Uterus (tissue), 4 donors: ENCODE measurements at places on chromosomes 12 and 14.

- no peak for DNase-seq
Observed at GRCh38 chr12:12353276-12353675, 3.2 kb upstream of the MANSC1 start.

GRCh38 chr12:12265571-12266388, 1.1 kb downstream of the LRP6 start:
- no peak for DNase-seq

- DNase-seq: no peak
Observed at GRCh38 chr12:63415357-63415756, 252.9 kb downstream of the DPY19L2 start.

DNA sequence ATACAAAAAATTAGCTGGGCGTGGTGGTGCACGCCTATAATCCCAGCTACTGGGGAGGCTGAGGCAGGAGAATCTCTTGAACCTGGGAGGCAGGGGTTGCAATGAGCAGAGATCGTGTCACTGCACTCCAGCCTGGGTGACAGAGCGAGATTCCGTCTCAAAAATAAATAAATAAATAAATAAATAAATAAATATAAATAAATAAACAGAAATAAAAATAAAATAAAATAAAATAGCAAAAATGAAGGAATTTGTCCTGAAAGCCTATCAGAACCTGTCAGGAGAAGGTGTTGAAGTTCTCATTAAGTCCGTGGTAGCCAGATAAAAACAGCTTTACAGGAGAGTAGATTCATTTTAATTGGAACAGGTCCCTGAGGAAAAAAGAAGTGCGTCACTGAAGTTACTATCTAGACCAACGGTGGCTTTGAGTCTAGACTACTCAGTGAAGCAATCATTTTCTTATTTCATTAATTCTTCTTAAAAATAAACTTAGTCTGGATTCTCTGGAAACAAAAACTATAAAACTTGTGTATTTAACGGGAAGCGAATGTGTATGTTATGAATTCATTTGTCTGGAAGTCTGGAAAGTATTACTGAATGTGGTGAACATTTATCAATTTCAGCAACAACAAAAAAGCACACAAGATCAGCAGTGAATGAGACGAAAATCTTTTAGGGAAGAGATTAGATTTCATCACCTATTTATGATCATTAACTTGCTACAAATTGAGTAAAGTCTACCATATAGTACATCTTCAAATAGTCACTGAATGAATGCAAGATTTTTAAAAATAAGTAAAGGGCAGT, 248.5 kb upstream of the PDE3A start:
- DNase-seq: no peak

- DNase-seq: no peak
Observed at GRCh38 chr12:48866052-48866711, 512 bp upstream of the RND1 start.

GRCh38 chr14:95261616-95262510, 57.8 kb downstream of the CLMN start:
- DNase-seq: no peak

- DNase-seq: peak; percentile 22
Observed at GRCh38 chr14:61280526-61281185, 482 bp downstream of the TMEM30B start.

GRCh38 chr12:85874031-85874461, at the start of gene NTS:
NTS (plus strand) TSS chr12:85874295; CDS start chr12:85874404, 109 bp downstream.
- no peak for DNase-seq

- no peak for DNase-seq
Observed at GRCh38 chr12:59131462-59131861, 211.2 kb upstream of the LRIG3 start.

DNA sequence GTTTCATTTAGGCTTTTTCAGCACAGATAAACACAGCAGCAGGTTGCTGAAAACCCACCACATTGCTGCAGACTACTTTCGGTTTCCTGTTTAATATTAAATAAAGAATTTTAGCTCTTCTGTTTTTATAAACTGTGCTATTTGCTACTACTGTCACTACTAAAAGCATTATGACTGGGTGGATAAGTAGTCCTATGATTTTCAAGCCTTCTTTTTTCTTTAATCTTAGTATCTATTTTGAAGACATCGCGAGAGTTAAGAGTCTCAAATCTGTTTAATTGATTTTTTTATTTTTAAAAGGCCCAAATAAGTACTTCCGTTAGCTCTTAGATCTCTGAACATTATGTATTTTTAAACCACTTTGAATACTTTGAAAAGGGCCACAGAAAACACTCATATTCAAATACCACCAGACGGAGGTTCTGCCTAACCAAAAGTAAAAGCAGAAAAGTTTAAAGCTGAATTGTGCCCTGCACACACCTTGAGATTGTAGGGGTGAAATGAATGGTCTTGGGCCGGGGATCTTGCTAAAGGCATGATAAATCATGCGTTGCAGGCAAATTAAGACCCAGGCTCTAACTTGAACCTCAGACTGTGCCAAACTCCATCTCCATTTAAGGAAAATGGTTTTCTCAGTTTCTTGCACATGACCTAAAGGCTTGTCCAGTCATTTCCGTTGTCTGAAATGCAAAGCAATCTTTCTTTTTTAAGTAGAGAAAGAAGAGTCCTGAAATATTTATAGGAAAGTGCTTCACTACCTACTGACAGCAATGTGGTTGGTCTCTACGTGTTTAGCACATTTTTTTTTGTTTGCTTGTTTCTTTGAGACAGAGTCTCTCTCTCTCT, 13.6 kb upstream of the FOXN3 start:
- no peak for DNase-seq

- no peak for DNase-seq
Observed at GRCh38 chr14:89320381-89321000, 96.5 kb downstream of the FOXN3 start.

GRCh38 chr14:99562856-99563748, 40.9 kb downstream of the CCDC85C start:
- DNase-seq: peak; percentile 88

- DNase-seq: no peak
Observed at GRCh38 chr14:48670939-48671338, 915.2 kb downstream of the RPS29 start.

DNA sequence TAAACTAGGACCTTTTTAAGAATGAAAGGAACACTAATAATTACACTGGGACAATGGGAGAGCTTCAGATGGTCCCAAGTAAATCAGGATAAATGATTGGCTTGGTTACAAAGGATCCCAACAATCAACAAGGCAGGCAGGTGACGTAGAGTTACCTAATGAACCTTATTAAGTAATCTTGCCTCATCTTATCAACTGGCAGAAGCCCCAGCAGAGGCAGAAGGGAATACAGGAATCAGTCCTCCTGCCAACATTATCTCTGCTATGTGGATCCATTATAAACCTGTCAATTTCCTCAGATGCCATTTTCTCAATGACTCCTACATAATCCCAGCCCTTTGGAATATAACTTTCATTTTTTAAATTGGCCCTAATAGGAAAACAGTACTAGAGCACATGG, 11.4 kb downstream of the DCAF5 start:
- DNase-seq: no peak

GRCh38 chr14:100834794-100835547, 9.1 kb downstream of the MEG3 start:
- DNase-seq: no peak

GRCh38 chr12:114420944-114421335, 15.0 kb upstream of the TBX5 start:
- no peak for DNase-seq

DNA sequence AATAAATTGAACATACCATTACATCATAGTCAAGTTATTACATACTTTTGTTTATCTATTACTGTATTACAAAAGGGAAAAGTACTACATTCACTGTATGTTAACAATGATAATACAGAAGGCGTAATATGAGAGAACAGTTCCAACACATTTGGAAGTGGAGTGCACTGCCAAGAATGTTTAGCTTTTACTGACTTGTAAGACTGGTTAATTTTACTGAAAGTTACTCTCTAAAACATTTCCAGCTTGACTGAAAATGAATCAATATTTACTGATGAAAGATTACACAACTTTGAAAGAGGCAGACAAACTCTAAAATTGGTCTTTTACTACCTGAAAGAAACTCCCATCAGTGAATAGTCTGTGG, 728.5 kb downstream of the FSCB start:
- no peak for DNase-seq

DNA sequence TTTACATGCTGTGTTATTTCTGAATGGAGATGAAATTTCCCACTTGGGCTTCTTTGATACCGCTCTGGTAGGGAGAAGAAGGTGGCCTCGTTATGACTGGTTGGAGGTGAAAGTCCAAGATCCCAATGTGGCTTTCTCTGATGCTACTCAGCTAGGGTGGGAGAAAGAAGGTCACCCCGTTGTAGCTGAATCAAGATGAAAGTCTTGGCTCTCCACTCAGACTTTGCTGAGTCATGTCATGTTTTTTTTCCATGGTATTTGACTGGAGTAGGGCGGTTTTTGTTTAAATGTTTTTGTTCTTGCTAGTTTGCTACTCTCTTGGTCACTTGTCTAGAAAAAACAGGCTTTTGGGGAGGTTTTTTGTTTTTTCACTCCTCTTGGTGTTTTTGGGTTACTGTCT, 2.4 kb upstream of the PDE6H start:
- DNase-seq: no peak

GRCh38 chr12:75790219-75790618, 241.4 kb downstream of the PHLDA1 start:
- DNase-seq: no peak

DNA sequence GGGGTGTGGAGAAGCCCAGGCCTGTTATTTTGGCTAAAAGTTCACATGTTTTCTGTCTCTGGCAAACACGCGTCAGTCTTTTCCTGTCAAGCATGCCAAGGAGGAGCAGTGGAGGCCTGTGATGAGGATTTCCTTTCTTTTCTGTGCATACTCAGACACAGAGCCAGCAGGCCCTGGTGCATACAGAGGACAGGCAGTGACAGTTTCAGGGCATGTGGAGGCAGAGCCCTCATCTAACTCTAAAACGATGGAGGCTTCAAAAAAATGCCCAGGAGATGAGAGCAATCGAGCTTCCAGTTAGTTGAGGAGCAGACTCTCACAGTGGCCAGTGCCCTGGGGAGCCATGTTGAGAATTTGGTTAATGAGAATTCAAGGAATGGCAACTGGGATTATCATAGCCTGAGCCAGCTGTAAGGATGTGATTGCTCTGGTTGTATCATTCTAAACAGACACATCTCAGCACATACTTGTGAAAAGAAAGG, 66.5 kb downstream of the TRAFD1 start:
- no peak for DNase-seq

GRCh38 chr14:32023540-32023939, 53.6 kb upstream of the ARHGAP5 start:
- no peak for DNase-seq

DNA sequence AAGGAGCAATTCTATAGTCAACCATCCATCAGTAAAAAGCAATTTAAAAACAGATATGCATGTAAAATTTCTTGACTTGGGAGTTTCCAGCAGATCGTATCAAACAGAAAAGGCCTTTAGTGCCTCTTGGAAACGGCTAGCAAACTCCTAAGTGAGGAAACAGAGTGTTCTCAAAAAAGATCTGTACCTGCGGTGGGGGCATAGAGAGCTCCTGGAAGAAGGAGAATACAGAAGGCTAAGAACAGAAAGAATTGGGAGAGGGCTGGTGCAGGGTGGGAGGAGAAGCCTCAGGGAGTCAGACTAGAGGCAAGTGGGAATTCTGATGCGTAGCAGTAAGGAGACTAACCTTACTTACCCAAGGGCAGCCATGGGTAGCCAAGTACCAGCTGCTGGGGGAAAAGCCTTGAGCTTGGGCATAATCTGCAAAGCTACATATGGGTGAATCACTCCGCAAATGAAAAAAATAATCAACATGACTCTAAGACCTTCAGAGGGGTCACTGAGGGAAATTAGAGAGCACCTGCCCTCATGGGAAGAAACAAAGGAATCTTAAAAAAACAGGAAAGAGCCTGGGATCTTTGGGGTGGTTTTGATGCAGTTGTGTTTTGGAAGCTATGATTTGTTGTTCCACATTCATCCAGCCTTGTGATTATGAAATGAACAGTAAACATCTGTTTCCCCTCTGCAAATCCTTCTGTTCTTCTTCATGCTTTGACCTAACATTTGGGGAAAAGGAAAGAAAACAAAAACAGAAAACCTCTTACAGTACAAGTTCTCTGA, 10.4 kb downstream of the RHOJ start:
- DNase-seq: no peak

- DNase-seq: no peak
Observed at GRCh38 chr12:11807458-11807857, 158.0 kb downstream of the ETV6 start.

- no peak for DNase-seq
Observed at GRCh38 chr12:122999986-123000420, 19.5 kb downstream of the ARL6IP4 start.

DNA sequence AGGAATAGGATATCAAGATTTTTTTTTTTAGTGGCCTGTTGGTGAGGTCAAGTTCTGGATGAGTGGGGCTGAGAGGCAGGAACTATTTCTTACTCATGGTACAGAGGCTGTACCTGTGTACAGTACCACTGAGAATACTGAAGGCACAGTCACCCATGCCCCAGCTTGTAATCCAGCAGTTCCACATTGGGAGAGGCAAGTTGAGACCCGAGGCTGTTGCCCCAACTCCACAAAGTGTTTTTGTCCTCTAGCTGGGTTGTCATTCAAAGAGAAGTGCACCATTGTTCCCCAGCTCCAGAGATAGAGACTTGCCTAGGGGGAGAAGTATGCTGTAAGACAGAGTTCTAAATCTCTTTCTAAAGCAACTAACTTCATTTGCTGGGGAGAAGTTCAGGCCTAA, 38.7 kb downstream of the ARID2 start:
- DNase-seq: no peak

DNA sequence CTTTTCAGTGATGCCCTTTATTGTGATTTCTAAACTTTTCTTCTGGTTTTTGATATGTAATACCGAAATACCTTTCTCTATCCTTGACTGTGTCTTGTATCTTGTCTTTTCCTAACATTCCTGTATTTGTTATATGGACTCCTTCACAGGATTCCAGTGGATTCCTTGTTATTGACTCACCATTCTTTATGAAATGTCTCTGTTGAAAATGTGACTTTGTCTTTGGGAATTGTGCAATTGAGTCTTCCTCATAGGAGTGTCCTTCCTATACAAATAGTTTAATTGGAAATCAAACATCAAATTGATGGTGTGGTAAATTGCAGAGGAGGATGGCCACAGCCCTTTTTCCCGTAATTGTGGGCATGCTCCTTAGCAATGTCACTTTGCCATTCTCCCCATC, 296.6 kb upstream of the KITLG start:
- no peak for DNase-seq

DNA sequence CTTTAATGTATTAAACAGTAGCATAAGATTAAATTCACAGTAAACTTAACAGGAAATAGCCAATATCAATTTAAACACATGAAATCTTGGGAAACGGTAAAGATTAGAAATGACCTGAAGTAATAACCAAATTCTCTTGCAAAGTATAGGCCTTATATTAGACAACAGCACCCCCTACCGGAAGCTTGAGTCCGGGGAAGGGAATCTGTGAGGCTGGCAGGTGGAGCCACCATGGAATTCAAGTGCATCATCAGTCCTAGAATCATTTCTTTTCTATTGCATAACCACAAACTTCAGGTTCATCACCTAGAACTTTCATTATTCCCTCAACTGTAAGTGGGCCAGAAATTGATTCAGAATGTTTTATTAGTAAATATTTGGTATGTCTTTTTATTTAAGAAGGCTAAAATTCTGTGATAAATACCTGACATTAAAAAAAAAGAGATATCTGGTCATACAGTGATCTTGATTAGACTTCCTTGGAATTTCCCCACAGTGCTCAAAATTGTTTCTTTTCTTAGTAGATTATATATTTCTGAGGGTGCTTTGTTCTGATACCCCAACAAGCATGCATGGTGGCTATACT, 48.6 kb downstream of the AP5M1 start:
- DNase-seq: peak; percentile 46

- DNase-seq: no peak
Observed at GRCh38 chr14:44887596-44887955, 74.2 kb downstream of the KLHL28 start.

GRCh38 chr14:34436118-34436905, 25.7 kb downstream of the SPTSSA start:
- no peak for DNase-seq
